CD4-positive, alpha-beta T cell (primary cell): ENCODE measurements at places on chromosomes 5 and 9.

DNA sequence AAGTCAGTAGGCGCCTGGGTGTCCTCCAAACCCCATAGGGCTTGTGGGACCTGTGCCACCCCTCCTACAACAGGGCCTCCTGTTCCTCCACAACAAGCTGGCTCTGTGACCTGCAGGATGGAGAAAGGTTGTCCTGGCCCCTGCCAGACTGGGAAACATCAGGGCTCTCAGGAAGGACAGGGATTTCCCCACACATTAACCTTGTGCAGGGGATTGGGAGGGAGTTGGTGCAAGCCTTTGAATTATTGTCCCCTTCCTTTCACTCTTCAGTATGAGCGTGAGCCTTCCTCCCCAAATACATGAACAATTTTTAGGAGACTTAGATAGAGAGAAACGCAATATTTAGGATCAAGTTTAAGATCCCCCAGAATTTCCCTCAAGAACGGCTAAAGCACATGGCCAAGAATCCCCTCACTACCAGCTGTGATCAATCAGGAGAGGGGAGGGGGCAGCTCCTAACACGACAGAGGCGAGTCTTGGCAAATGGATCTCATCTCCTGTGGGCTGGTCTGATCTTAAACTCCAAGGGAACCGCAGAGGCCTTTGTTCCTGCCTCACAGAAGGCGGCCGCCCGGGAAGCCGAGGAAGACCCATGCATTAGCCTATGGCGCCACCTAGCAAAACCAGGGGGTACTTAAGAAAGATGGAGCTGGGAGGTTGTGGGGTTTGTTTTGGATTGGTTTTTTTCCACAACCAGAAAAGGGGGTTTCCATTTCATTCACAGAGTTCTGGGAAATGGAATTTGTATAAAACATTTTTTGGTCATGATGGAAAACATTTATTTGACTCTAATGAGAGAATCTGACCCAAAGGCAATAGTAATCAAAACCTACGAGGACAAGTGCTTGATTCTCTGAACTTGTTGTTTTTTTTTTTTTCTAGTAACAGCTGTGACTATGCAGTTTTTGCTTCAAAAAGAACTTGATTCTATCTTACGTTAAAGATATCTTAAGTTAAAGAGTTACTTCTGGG lies 36.1 kb upstream of the OSMR start:
- DNase-seq, result no peak

GRCh38 chr9:79757881-79758669 lies 186.3 kb downstream of the TLE4 start:
- no peak for DNase-seq

- DNase-seq, result no peak
Observed at GRCh38 chr5:166004006-166004405, 2287.4 kb upstream of the WWC1 start.

GRCh38 chr5:14280294-14280854 lies 137.2 kb downstream of the TRIO start:
- DNase-seq, result no peak

GRCh38 chr5:78821536-78822021 lies 163.5 kb downstream of the ARSB start:
- DNase-seq, result no peak

GRCh38 chr5:174617910-174618309 lies 106.5 kb upstream of the MSX2 start:
- no peak for DNase-seq

- DNase-seq, result no peak
Observed at GRCh38 chr5:34833976-34834793, 4.8 kb upstream of the TTC23L start.

- DNase-seq, result no peak
Observed at GRCh38 chr5:31786090-31786631, 147.2 kb downstream of the PDZD2 start.

DNA sequence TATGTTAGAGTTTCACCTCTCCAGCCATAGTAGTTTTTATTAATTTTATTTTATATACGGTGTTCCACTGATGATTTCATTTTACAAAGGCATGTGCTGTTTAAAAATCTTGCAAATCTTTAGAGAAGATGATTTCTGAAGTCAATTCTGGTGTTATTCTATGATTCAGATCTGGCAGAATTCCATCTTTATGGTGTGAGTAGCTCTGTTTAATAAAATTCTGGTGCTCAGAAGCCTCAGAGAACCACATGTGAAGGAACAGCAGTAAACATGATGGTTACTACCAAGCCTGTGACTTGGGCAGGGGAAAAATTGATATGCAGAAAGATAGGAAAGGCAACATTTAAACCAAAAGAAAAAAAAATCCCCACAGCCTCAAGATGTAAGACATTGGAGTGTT lies 299.7 kb downstream of the NPR3 start:
- DNase-seq, result no peak

DNA sequence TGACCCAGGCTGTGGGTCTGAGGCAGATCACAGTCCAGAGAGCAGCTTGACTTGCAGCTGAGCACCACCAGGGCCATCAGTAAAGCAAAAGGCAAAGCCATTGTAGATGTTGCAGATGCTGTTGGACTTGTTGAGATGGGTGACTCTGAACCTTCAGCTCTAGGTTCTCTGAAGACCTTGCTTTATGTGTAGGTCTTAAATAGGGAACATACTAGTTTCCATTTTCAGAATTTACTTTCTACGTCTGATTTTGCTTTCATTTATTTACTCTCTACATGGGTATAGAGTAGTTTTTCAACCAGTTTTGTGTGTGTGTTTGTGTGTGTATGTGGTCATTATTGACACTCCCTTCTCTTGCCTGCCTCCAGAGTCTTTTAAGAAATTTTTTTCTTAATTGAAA lies at the start of gene IFNA6:
TSS of gene IFNA6 (minus strand) at position 101 of the 400 bp plus-strand sequence. CDS start at position 101, 0 bp downstream.
- DNase-seq, result no peak

DNA sequence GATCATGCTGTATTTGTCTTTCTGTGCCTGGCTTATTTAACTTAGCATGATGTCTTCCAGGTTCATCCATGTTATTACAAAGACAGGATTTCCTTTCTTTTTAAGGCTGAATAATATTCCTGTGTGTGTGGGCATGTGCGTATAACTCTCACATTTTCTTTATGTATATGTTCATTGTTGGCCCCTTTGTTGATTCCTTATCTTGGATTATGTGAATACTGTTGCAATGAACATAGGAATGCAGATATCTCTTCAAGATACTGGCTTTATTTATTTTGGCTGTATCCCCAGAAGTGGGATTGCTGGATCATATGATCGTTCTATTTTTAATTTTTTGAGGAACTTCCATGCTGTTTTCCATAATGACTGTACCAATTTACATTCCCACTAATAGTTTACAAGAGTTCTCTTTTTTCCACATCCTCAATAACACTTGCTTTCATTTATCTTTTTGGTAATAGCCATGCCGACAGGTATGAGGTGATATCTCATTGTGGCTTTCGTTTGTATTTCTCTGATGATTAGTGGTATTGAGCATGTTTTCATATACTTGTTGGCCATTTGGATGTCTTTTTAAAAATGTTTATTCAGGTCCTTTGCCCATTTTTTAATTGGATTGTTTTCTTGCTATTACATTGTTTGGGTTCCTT lies 38.0 kb downstream of the CREBRF start:
- DNase-seq, result no peak

DNA sequence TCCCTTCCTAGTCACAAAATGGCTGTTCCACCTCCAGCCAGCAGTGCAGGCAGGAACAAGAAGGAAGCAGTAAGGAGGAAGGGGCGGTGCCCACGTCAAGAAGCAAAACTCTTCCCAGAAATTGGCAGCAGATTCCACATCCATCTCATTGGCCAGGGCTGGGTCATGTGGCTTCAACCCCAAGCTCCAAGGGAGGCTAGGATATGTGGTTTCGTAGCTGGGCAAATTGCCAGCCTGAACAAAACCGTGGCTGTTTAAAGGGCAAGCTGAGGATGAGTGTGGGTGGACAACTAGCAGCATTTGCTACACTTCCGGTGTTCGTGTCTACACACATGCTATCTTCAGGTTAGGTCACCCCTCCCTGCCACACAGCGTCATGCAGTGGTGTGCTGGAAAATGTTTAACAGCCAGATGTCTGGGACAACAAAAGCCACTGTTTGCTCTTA lies 92.1 kb upstream of the MAP1B start:
- no peak for DNase-seq

DNA sequence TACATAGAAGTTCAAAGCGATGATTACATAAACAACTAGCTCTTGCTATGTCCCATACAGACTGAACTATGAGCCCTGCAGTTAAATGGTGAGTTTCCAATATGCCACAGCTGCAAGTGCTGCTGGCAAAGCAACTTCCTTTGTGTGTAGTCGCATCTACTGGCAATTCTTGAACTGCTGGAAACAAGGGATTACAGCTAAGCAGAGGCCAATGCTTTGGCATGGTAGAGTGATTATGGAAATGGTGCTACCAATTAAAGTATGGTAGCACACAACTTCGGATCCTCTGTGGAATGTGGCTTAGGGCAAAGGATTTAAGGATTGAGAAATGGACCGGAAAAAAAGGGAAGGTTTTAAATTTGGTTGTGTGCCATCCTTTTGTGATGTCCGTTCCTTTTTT lies 856.6 kb downstream of the MAT2B start:
- DNase-seq, result no peak

DNA sequence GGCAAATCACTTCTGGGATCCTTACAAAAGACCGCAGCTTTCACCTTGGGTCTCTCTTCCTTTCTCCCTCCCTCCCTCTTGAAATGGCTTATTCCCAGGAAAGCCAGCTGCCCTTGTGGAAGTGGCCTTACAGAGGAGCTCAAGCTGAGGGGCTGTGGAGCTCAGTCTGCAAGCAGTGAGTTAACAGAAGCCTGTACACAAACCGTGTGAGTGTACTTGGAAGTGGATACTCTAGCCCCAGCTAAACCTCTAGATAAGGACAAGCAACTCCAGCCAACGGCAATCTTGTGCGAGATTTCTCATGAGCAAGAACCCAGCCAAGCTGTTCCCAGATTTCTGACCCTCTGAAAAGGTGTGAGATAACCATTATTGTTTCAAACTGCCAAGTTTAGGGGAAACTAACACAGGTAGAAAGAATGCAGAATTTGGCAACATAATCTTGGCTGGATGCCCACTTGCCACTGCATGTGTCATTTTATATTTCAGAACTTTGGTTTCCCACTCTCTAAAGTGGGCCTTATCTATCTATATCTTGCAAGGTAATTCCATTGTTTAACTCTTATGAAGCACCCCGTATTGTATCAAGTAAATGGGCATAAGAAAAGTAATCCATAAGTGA lies 85.6 kb downstream of the CDH18 start:
- no peak for DNase-seq

- no peak for DNase-seq
Observed at GRCh38 chr9:101311758-101312420, 72.9 kb downstream of the BAAT start.

DNA sequence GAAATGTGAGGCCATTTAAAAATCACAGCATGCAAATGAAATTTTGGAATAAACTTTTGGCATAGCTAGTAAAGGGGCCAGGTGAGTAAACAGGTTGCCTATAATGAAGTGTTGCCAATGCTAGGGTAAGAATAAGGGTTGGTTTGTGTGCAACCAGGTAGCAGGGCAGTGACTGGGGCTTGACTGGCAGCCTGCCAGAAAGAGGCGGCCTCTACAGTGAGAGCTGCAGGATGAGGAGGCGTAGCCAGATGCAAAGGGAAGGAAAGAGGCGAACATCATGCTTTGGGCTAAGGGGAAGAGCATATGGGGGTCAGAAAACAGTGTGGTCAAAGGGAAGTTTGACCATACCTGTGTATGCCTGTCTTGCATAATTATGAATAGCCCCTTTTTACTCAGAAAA lies 70.6 kb downstream of the MAST4 start:
- DNase-seq, result no peak

- DNase-seq, result peak; percentile 16
Observed at GRCh38 chr9:132410642-132411041, 631 bp downstream of the CFAP77 start.

- DNase-seq, result peak; percentile 35
Observed at GRCh38 chr5:141681695-141682641, at the start of gene ARAP3. Gene ARAP3, minus strand, starts transcription at chr5:141682230. Its CDS starts 1,744 bp downstream, at chr5:141680486.

DNA sequence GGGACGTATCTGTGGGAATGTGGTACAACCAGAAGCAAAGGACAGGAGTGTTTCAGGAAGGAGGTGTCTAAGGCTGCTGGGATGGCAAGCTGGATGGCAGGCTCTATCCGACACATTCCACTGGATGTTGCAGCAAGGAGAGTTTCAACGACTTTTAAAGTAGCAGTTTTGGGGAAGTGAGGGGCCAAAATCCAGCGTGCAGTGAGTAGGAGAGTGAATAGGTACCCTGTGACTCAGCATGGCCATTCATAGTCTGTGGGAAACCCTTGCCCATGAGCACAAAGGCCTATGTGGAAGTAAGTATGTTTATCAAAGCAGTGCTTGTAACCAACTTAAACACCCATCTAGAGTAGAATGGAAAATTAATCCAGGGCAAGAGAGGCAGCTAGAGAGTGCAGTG lies 664.7 kb downstream of the ACTL7B start:
- no peak for DNase-seq

- DNase-seq, result no peak
Observed at GRCh38 chr9:86685556-86685955, 261.8 kb downstream of the GAS1 start.

DNA sequence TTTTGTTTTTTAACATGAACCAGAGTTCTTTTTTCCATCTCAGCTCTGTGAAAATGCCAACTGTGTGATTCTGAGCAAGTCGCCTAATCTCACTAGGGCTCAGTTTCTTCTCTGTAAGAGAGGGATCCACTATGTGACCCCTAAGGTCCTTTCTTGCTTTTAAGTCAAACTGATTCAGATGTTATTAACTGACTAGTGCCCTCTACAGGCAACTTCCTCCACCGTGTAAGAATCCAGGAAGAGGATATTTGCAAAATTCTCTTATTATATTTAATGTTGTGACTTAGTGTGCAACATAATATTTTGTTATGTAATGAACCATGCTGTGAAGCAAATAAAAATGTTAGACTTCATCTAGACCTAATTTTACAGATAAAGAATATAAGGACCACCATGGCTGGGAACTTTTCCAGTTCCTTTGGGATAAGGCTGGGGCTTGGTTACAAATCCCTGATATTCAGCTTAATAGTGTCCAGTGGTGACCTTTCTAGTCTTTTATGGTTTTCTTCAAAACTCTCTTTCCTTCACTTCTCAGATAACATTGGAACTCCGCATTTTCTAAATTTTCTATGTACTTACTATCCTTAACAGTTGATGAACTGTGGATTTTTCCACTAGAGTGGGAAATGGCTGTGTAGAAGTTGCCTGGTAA lies 244.7 kb downstream of the PIK3R1 start:
- no peak for DNase-seq

DNA sequence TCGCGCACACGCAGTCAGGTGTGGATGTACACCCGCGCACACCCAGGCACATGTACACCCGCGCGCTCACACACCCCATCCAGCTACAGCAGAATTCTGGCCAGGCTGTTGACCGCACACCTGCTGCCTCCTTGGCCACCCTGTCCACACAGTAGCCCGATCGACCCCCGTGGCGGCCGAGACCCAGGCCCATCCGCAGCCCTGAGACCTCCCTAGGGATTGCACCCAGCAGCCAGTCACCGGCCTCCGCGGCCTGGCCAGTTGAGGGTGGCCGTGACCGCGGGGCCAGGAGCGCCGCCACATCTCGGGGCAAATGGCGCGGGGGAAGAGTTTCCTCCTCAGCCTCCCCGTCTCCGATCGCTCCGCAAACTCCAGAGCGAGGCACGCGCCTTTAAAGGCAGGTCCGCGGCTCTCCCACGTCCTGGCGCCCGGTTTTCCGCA lies 774 bp upstream of the ADAMTS16 start:
- DNase-seq, result no peak
